ENCODE measurements at places on chromosomes 7 and 10.

DNA sequence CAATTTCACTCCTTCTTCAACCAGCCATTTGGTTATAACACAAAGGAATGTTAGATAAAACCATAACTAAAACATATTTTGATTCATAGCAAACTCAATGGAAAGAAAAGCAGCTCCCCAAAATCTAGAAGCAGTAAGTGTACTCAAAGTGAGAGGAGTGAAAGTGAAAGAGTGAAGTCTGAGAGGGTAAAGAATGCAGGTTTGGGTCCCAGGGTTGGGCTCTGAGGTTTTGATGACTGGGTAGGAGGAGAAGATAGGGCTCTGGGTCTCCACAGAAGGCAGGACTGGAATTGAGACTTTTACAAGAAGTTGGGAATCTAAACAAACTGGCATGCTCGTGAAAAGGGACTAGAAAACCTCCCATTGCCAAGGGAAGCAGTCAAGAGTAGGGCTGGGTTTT lies 85.4 kb upstream of the RSU1 start:
- DNase-seq: no peak

DNA sequence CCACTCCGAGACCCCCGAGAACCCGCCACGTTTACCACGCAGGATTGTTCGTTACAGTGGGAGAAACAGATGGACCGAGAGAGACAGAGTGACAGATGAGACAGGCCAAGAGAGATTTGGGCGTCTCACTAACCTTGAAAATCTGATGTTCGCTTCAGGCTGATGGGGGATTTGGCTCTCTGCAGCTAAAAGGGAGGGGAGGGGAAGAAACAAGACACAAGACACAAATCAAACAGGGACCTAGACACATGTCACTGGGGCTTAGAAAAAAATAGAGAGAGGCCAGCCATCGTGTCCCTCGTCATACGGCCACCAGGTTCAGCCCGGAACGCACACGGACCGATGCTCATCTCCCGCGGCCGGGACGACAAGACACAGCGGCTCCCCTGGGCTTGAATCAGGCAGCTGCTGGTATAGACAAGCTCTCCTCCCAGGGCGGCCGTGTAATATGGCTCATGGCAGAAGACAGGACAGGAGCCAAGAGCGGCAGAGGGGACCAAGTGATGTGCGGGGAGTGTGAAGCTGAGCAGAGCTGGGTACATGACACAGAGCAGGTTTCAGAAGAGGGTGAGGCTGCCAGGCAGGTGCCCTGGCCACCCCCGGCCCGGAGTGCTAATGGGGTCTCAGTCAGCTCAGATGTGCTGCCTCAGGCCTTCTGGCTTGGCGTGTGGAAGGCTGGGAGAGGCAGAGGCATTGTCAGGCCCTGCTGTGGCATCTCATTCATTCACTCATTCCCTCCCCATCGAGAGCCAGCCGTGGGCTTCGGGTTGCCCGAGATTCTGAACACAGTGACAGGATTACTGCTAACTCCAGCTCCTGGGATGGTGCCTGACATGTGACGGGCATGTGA lies 88.5 kb upstream of the GNA12 start:
- no peak for DNase-seq

DNA sequence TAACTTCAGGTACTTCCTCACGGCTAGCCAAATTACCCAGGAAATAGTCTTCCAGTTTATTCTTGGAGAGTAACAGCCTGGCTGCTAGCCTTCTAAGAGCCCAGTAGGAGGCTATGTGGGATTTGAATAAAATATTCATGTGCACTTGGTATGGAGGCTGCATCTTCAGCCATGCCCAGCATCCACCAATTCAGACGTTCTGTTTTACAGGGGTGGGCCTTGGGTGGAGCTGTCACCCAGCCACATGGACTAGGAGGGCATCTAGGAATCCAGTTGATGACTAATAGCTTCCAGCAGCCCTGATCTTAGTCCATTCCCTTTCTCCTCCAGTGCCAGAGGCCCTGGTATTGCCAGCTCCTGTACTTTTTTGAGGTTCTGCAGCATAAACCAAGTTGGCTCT lies 66.3 kb upstream of the ZRANB1 start:
- DNase-seq: no peak

DNA sequence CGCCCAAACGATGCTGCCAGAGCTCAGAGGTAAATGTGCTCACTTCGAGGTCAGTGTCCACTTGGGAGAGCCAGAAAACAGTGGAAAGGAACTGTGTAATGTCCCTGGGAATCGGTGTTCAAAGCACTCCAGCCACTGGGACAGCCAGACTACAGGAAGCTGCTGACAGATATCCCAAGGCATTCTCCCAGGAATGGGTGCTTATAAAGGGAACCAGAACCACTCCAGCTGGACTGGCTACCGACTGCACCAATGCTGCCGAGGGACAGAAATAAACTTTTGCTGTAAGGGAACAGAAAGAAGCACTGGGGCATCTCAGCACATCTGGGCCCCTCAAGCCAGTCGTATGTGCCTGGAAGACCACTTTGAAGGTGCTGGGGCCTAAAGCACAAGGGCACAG lies 76.7 kb downstream of the ATXN7L1 start:
- no peak for DNase-seq

DNA sequence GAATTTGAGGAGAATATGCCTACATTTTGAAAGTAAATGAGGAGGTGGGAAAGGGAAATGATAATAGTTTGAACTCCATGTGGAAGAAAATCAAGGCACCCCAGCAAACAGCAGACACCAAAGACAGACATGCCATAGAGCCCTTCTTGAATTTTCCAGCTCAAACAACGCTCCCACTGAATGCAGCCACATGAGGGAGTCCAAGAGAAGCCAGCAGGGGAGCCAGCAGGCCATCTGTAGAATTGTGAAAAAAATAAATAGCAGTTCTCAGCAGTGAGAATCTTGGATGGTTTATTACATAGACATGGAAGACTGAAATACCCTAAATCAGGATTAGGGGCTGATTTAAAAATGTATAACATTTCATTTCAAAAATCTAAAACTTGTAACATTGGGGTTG lies 1567.3 kb upstream of the LRRTM3 start:
- DNase-seq: peak; percentile 18

- DNase-seq: no peak
These were observed 407.1 kb downstream of the NEBL start for GRCh38 chr10:20489961-20490360.

DNA sequence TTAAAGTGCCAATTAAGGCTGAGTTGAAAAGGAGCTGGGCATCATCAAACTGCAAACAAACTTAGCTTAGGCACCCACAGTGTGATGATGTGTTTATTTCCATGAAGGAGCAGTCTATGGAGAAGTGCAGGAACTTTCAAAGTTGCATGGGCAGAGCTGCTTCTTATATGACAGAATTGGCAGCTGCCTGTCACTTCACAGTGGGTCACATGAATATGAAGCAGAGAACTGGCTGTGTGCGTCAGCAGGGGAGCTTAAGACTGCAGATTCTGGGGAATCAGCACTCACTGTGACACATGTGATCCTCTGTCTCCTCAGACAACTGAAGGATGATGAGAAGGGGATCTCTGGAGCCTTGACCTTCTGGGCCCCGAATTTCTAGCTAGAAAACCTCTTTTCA lies 36.6 kb downstream of the RBM28 start:
- DNase-seq: no peak

GRCh38 chr7:13797545-13797944 lies 191.9 kb downstream of the ETV1 start:
- DNase-seq: no peak
